Fibroblast of skin of abdomen (primary cell): ENCODE measurements at places on chromosomes 1 and 21.

DNA sequence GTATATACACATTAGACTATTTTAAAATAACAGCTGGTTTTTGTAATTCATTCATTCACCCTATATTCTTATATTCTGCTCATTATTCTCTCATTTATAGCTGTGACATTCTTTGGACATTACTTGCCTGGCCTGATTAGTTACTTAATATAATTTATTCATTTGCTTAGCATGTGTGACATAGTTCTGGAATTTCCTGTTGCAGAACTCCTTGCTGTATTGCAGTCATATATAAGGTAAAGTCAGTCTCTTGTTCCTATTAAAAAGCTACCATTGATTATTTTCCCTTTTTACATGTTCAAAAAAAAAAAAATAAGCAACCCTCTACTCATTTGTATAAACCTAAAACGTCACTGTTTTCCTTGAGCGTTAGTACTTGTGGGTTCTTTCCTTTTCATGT is 23.9 kb downstream of the GNAT2 start:
- DNase-seq: peak; percentile 78

DNA sequence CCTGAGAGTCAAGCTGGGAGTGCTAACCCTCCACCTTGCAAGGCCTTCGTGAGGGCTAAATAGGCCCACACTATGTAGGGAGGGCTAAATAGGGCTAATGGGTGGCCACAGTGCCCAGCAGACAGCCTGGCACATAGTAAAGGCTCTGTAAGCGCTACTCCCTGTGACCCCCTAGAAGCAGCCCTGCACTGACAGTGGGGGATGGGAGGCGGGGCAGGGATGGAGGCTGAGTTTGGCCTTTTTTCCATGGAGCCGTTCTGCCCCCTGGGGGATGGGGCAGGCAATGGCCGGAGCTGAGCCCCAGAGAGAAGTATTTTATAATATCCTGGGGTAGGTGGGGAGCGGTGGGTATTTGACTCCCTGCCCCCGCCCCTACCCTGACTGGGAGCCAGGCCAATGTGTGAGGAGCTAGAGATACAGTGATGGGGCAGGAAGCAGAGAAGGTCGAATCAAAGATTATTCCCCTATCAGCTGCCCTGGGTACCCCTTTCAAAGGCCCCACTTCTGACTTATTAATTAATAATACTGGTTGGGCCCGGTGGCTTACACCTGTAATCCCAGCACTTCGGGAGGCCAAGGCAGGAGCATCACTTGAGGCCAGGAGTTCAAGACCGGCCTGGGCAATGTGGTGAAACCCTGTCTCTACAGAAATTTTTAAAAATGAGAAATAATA is 42.3 kb downstream of the LACTBL1 start:
- peak; percentile 34 for DNase-seq

DNA sequence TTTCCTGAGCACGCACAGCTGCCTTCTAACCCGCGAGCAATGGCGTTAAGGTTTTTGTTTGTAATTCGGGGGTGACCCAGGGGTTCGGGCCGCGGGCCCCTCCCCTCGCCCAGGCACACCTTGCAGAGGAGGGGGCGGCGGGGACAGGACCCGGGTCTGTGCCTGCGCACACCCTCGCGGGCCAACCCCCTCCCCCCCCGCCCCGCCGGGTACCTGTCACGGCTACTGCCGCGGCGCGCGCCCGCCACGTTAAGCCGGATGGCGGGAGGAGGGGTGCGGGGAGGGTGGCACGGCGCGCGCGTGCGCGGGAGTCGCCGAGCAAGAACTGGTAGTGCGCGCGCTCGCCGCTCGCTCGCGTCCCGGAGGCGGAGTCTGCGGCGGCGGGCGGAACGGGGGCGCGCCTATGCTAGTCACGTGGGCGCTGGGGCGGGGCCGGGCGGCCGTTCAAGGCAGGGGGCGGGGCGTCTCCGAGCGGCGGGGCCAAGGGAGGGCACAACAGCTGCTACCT is at the start of gene TPTE:
TSS of gene TPTE (plus strand) at position 493 of the 508 bp plus-strand sequence. CDS start 17,141 bp downstream, outside the sequence.
- DNase-seq: no peak

- DNase-seq: no peak
Measured at GRCh38 chr1:157551694-157552693, at the start of gene FCRL5. FCRL5 (minus strand) TSS chr1:157552515; CDS start chr1:157552362, 153 bp downstream.

- DNase-seq: no peak
Measured at GRCh38 chr1:29284286-29284960, 48.1 kb downstream of the PTPRU start.

- peak; percentile 16 for DNase-seq
Measured at GRCh38 chr1:11052839-11053757, 6.1 kb upstream of the MASP2 start.

DNA sequence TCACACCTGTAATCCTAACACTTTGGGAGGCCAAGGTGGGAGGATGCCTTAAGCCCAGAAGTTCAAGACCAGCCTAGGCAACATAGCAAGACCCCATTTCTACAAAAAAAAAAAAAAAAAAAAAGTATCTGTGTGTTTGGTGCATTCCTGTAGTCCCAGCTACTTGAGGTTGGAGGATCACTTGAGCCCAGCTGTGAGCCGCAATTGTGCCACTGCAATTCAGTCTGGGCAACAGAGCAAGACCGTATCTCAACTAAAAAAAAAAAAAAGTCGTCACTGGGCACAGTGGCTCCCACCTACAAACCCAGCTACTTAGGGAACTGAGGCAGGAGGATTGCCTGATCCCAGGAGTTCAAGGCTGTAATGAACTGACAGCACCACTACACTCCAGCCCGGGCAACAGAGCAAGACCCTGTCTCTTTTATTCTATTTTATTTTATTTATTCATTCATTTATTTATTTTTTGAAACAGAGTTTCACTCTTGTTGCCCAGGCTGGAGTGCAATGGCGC is 8.6 kb upstream of the EIF4G3 start:
- DNase-seq: no peak
